Epithelial cell of umbilical artery (primary cell): ENCODE measurements at places on chromosomes 16 and 17. TPM values are rescaled to one million over a fixed set of nuclear protein-coding genes. Genes with fewer than 3 reads are reported as not detected.

NEUROD2 gene
- total RNA-seq: not detected in 2 replicates

NOXO1 gene
- total RNA-seq: not detected in 2 replicates

RCVRN gene
- not detected in 2 replicates for total RNA-seq

COPZ2 gene
- 9.3 and 11.7 TPM in 2 replicates for total RNA-seq
